ENCODE measurements at places on chromosomes 7 and 10. TPM values are rescaled to one million over a fixed set of nuclear protein-coding genes. Genes with fewer than 3 reads are reported as not detected.

FAM107B gene
- 49.0 TPM for total RNA-seq

- DNase-seq: no peak
These were observed 338.7 kb upstream of the LRRTM3 start for GRCh38 chr10:66586897-66587679.

GTF2IRD2 gene
- 27.0 TPM for total RNA-seq

CLCN1 gene
- not detected for total RNA-seq

COL28A1 gene
- 6.2 TPM for total RNA-seq

DNA sequence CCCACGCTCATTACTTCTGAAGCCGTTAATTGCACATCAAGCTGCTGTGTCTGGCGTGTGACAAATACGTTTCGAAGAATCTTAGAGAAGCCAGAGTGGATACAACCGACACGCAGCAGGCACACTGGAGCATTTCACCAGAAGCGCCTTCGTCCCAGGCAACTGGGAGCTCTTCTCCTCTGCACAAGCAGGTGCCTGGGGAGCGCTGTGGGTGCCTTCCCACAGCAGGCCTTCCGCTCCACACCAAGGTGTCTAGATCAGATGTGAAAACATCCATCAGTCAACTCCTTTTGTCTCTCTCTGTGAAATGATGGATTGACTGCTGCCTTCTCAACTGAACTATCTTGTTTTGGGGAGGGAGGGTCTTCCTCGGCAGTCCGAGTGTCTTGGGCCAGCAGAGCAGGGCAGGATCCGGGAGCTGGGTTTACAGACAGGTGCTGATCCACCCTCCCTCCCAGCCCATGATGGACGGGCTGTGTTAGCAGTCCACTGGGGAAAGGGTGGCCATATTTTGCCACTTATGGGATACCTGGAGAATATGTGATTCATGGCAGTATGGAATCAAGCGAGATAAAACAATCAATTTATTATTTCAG is 326.3 kb downstream of the TCERG1L start:
- no peak for DNase-seq

MYH16 gene
- not detected for total RNA-seq

CRPPA gene
- total RNA-seq: 7.5 TPM

DNA sequence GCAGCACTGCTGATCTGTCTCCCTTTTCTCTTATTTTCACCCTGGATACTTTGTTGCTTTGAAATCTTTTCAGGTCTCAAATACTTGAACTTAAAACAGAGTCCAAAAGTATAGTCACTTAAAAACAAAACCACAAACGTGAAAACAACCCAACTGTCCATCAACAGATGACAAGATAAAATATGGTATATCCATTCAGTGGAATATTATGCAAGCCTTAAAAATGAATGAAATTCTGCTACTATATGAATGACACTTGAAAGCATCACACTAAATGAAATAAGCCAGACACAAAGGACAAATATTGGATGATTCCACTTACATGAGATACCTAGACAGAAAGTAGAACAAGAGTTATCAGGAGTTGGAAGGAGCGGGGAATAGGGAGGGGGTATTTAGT is 44.7 kb upstream of the EFCAB10 start:
- DNase-seq: no peak

DNA sequence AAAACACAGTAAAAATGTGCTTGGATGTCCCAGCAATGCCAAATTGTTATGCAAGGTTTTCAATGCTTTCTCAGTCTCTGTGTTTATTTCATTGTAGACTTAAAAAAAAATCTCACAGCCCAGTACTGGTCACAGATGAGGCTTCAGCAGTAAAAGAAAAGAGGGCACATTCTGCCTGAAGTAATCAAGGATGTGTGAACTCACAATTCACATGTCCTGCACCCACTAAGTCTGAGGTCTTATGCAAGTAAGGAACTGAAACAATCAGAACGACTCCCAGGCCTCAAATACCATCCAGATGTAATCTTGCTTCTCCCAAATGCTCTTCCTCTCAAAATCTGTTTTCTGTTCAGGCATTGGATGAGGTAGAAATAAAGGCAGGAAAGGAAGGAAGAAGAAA is 33.7 kb downstream of the ADRB1 start:
- DNase-seq: no peak

DNA sequence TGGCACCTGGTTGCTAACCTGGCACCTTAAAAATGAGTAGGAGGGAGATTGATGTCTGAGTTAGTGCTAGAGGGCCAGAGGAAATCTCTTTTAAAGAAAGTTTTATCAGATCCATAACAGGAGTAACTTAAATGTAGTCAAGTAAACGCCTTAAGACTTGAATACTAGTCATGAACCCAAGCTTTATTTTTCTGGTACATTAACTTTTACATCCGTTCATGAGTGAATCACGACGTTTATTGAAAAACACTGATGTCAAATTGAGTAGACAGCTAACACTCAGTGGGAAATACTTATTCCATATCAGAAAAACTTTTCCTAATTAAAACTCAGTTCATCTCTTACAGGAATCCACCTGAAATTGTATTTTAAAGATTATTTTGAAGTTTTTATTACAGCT is 6.9 kb upstream of the LAMB1 start:
- DNase-seq: no peak

DNA sequence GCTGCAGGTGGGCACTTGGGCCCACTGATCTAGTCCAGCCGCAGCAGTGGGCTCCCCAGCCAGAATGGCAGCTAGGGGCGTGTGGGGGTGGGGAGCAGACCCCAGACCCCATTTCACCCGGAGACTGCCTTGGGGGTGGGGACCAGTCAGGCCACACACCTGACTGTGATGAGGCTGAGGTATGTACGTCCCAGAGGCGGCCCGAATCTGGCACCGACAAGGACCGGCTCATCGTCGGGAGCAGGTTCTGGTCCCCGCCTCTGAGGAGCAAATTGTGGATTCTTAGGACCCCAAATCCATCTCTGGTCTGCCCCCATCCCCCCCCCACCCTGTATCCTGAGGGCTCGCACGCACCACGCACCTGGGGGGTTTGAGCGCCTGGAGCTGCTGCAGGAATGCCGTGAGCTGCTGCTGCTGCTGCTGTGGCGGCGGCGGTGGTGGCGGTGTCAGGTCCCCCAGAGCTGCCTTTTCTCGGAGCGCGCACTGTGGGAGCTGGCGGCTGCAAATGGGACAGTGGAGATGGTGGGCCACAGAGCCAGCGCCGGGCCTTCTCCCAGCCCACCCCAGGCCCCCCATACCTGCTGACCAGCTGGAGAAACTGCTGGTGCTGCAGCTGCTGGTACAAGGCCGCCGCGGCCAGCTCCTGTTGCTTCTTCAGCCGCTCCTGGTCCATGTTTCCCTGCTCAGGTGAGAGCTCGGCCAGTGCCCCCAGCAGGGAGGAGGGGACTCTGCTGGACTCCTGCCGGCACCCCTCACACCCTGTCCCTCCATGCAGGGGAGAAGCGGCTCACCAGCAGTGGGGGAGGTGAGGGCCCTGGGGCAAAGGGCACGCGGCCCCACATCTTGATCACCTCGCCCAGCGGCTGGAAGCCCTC is 10.2 kb downstream of the GIGYF1 start:
- no peak for DNase-seq

GPC2 gene
- total RNA-seq: 57.9 TPM

GRCh38 chr7:4833691-4834600 is 27.9 kb downstream of the PAPOLB start:
- no peak for DNase-seq

GRCh38 chr7:155880721-155881120 is 68.5 kb upstream of the SHH start:
- no peak for DNase-seq
